Activated CD4-positive, CD25-positive, alpha-beta regulatory T cell treated with anti-CD3 and anti-CD28 coated beads, Interleukin-2, amount 50 U/mL, for 24 hours (primary cell): ENCODE measurements at places on chromosomes 11 and 22.

DNA sequence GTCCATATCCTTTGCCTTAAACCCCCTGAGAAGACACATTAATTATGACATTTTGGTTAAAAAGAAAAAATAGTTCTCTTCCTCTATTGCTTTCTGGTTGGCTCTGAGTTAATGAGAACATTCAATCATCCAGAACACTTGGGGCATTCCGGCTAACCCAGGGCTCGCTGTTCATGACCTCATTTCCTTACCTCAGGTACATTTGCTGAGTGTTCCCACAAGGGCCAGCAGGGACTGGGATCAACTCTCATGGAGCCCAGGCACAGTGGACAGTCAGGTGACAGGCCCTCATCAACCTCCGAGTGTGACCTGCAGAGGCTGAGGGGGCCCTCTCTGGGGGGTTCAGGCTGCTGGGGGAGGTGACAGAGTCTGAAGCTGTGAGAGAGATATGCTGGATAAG lies 98.9 kb downstream of the MYO18B start:
- ATAC-seq = no peak

GRCh38 chr11:125071435-125071834 lies 8.3 kb downstream of the SLC37A2 start:
- no peak for ATAC-seq

GRCh38 chr11:107699371-107700285 lies 12.2 kb downstream of the SLN start:
- no peak for ATAC-seq

GRCh38 chr11:130243816-130244215 lies 70.9 kb downstream of the ZBTB44 start:
- no peak for ATAC-seq

DNA sequence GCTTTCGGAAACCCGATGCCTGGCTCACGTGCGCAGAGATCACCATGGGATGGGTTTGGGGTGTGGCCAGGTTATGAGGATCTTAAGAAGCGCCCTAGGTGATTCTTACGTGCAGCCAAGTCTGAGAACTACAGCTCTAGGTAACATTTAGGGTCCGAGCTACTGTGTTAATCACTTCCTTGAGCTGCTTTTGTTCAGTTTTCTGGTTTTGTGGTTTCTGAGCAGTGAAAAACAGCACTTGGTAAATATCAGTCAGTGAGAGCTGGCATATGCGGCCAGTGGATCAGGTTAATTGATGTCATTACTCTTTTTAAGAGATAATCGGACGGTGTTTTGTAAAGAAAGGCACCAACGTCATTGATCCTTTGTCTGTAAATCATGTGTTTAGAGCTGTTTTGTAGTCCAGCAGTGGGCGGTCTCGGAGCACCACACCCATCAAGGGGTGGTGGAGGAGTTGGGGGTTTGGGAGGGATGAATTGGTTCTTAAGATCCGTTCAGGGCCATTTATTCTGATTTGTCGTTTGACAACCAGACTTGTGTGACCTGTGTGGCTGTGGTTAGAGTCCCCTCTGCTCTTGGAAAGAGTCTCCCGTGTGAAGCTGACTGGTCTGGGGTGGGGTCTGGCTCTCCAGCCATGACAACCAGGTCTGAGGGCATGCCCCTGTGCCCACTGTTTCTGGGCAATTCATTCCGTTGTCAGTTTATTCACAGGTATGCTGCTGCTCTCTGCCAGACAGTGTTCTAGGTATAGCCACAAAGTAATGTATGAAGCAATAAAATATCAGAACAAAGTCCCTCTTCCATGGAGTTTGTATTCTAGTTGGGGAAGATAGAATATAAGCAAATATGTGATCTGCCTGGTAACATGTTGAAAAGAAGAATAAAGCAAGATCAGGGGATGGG lies 61.9 kb upstream of the SORL1-AS1 start:
- ATAC-seq = peak; percentile 70

- ATAC-seq = no peak
Measured at GRCh38 chr11:22680628-22681027, 14.2 kb downstream of the GAS2 start.

GRCh38 chr11:120124355-120124754 lies 13.6 kb downstream of the TRIM29 start:
- ATAC-seq = no peak

DNA sequence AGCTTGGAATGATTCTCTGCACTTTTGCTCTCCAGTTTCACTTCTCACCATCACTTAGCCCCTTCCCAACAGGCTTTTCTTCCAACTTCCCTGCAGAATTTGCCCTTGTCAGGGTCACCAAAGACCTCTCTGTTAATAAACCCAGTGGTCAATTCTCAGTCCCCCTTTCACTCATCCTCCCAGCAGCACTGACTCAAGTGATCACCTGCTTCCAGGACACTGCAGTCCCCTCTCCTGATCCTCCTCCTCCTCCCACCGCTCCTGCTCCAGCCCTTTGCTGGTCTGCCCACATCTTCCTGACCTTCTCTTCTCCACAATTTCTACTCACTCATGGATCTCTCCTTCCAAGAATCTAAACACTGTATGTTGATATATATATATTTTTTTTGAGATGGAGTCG lies 57.9 kb downstream of the SHISAL1 start:
- no peak for ATAC-seq

GRCh38 chr22:34579519-34579918 lies 486.4 kb upstream of the ISX start:
- no peak for ATAC-seq

- ATAC-seq = no peak
Measured at GRCh38 chr22:26823966-26824365, 166.6 kb downstream of the MIAT start.

DNA sequence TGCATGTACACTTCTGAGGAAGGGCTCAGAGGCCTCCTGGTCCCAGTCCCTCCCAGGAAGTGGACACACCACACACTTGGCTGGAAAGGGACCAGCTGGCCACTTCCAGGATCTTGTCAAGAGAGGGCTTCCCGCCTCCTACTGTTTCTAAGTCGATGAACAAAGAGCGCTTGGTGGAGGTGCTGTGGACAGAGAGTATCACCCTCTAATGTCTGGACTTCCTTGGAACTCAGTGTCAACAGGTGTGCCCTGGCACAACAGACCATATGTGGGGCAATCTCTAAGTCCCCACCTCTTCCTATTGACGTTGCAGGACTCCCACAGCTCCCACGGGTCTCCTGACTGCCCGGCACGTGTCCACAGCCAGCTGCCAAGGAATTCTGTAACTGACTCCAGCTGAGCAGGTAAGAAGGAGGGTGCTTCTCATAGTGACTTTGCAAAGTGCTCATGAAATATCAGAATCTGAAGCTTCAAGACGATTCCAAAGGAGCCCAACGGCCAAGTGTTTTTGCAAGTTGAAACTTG lies 16.1 kb downstream of the POU2AF1 start:
- no peak for ATAC-seq

GRCh38 chr22:43260331-43261231 lies 73.6 kb upstream of the TTLL12 start:
- no peak for ATAC-seq

- ATAC-seq = no peak
Measured at GRCh38 chr11:116582571-116582970, 190.2 kb downstream of the BUD13 start.

DNA sequence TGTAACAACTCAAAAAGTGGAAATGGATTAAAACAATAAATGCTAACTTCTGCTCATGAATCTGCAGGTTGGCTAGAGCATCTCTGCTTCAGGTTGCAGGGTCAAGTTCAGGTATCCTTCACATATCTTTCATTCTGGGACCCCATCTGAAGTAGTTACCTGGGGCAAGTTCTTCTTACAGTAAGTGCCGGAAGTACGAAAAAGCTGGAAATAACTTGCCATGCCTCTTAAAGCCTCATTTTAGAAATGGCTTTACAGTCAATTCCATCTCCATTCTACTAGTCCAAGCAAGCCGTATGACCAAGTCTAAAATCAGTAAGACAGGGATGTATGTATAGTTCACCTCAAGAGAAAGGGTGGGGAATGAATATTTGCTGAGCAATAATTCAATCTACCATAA lies 93.7 kb downstream of the FCHSD2 start:
- ATAC-seq = no peak

DNA sequence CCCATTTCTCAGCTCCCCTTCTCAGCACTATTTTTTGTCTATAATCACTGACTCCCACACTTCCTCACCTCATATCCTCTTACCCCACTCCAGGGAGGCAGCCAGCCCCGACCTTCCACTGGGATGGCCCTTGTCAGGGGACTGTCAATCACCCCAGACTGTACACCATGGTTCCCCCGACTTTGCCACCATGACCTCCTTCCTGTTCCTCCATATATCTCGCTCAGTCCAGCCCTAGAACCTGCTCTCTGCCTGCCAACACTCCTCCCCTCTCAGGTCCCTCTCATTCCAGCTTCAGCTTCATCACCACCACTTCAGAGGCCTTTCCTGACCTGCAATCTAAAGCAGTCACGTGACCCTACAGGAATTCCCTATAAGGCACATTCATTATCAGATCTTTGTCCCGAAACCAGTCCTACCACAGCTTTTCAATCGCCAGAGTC lies 16.5 kb downstream of the PRPF19 start:
- ATAC-seq = no peak

- no peak for ATAC-seq
Measured at GRCh38 chr22:27561286-27561904, 240.2 kb downstream of the MN1 start.

DNA sequence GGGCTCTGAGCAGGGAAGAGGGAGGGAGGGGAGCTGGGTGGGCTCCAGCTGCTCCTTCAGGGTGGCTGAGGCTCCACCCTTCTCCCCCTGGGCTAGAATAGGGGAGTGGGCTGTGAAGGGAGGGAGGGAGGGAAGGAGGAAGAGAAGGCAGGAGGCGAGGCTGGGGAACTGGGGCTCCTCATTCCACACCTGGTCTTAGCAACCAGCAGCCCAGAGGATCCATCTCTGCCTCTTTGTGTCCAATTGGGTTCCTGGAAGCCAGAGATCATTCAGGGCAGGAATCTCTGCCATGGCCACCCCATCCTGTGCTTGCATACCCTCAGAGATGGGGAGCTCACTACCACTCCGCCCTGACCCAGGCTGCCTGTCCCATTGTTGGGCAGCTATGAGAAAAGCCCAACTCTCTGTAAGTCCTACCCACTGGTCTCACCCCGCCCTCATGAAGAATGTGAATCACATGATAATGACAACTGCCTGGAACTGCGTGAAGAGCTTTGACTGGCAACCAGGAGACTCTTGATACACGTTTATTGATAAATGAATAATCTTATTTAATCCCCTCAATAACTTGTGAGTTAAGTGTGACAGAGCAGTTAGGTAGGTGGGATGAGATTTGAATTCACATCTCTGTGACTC lies 7.9 kb downstream of the NCF4 start:
- ATAC-seq = no peak

GRCh38 chr11:60971520-60971919 lies at the start of gene CD6:
CD6 (plus strand) TSS chr11:60971680; CDS start chr11:60971866, 186 bp downstream.
- peak; percentile 71 for ATAC-seq

DNA sequence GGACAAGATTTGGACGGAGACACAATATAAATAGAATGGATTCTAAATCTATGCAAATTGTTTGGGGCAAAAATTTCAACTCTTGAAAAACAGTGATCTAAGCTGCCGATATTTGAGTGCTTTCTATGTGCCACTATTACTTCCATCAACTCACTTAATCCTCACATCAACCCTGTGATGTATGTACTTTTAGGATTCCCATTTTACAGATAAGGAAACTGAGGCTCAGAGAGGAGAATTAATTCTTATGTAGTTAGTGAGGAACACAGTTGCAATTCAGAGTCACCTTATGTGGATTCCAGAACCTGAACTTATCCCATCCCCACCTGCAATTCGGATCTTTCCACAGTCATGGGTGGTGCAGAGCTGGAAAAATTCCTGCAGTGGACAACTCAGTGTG lies 60.3 kb downstream of the TSPAN18 start:
- ATAC-seq = no peak

DNA sequence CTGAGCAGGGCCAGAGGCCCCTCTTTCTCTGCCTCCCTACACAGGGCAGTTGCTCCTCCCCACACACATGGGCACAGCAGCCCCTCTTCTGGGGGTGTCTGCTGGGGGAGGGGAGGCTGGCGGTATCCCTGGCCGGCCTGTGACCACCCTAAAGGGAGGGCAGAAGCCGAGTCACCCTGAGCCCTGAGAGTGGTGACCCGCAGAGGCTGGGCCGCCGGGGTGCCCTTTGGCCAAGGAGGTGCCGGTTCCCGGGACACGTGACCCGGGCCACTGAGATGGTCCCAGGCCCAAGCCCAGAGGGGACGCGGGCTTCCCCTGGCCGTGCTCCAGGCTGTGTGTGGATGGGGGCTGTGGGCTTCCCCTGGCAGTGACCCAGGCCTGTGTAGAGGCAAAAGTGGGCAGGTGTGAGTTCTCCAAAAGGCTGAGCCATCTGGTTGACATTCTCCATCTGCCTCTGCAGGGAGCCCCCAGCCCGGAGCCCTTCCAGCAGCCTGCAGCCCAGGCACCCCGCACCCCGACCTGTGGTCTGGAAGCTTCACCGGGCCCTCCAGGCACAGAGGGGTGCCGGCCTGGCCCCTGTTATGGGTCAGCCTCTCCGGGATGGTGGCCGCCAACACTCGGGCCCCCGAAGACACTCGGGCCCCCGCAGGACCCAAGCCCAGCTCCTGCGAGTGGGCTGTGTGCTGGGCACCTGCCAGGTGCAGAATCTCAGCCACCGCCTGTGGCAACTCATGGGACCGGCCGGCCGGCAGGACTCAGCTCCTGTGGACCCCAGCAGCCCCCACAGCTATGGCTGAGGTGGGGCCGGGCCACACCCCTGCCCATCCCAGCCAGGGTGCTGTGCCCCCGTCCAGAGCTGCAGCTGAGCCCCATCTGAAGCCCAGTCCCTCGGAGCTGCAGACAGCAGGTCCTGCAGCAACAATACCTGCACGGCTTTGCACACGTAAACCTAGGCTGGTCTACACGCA lies 1.0 kb downstream of the ADM2 start:
- no peak for ATAC-seq

GRCh38 chr11:72760539-72761405 lies 8.6 kb upstream of the ARAP1 start:
- ATAC-seq = no peak

DNA sequence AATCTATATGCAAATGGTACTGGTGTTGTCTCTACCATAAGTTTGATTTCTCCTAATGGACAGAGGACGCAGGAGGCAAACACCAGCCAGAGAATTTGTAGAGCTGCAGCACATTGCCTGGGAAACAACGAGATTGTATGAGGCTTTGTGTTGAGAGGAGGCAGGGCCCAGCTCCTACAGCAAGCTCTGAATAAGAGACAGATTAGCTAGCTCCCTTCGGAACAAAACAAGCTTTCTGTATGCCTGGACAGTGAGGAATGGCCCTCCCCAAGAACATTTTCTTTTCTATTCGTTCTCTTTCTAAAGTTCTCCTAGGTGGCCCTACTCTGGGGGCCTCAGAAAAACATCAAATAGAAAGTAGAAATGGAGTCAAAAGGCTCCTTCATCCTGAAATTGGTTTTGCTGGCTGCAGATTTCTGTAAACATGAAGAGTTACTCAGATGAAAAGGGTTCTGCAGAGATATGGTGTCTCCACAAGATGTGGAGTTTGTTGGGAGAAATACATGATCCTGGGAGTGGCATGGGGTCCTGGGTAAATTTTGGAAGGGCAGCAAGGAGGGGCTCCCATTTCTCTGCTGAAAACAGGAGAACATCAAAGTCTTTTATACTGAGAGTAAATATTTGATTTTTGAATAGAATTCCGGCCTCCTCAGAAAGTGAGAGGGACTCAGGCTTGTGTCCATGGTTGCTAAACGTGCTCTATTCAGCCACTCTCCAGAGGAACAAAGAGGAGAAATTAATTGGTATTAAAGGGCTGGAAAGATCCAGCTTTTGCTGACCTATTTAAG lies 6.8 kb upstream of the HEPACAM start:
- ATAC-seq = no peak
